HEK293T (cell line): ENCODE measurements at places on chromosomes 12 and 14.

DNA sequence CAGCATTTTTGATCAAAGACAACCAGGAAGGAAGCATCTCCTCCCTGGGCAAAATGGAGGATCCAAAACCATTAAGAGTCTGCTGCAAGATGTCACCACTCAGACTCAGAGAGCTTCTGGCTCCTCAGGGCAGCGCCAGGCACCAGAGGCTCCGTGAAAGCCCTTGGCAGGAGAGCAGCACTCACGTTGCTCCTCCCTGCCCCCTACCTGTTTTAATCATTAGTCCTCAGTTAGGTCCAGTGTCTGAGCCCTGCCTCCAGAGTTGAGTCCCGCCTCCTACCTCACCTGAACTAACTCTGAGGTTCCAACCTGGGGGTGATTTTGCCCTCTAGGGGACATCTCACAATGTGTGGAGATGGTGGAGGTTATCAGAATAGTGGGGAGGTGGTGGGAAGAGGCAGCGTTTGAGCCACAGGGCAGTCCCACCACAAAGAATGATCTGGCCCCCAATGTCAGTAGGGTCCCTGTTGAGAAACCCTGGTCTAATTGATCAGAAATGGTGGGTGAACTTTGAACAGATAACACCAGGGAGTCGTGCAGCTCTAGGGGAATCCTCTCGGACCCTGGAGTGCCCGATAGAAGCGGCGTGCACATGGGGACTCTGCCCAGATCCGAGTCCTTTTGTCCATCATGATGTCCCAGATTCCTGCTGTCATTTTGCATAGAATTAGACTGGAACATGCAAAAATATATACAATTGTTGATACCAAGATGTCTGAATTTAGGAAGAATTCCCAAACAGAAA lies 156.7 kb upstream of the DIO3 start:
- no peak for DNase-seq

DNA sequence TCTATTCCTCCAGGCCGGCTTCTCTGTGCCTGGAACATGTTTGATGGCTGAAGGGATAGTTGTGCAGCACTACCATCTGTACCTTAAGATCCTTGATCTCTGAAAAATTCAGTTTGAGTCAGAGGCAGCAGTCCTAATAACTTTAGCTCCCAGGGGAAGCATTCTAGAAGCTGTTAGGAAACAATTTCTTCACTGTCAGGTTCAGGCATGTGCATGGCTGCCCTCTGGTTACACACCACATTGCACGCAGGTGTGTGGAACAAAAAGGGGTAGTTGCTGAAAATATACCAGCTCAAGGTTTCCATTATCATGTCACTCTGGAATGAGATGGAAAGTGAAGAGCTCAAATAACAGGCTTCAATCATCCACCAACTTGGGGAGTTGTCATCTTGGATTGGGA lies 80.1 kb downstream of the CHST11 start:
- DNase-seq: no peak

GRCh38 chr12:3540387-3540990 lies 49.5 kb downstream of the PRMT8 start:
- DNase-seq: no peak

DNA sequence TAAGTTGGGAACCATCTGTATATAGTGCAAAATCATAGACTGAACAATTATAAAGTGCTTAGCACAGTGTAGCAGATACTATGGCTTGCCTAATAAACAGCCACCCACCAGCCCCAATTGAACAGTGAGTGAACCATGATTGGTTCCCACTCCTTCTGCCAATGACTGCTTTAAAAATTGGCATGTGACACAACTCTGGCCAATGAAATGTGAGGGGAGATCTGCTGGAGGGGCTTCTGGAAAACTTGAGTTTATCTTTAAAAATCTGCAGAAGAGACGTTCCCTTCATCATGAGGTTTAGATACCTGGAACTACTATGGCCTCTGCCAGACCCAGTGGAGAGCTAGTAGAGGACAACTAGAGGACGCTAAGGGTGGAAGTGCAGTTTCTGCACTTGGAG lies 4.7 kb downstream of the PIGH start:
- DNase-seq: no peak

DNA sequence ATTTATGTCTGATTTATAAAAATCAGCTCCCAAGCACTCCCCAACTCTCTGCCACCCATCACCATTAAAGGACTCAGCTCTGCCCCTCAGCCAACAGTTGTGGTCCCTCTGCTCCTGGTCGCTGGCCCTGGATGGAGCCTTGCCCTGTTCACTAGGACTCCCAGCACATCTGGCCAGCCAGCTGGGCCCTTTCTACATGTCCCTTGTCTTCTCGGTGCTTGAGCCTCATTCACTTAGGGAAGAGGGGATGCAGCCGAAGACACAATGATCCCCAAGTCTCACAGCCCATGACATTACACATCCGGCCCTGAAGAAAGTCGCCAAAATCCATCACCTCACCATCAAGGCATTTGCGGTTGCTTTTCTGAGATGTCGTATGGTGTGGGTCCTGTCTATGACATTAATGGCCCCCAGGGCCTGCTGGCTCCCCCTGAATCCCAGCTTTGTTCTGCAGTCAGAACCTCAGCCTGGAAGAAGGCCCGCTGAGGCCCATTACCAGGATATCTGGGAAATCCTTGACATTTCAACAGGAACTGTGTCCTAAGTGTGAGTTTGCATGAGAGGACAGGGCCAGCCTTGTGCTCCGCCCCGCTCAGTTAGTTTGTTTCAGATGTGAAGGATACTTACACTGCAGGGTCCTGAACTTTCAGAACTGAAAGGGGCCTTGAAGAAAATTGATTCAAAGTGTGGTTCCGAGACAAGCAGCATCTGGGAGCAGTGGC lies 19.1 kb downstream of the TSPAN11 start:
- DNase-seq: no peak

DNA sequence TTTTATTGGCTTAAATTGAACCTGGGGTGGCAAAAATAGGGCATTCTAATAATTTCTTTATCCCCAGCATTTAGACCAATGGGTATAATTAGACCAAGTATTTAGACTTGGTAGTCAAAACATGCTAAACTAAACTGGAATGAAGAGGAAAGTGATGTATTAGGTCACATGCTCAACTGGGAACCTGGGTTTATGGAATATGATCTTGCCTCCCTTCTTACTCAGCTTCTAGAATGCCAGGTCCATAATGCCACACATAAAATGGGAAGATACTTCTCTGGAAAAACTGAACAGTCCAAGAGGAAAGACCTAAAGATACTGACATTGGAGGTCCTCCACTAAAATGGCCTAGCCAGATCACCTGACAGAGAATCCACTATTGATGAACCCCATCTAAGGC lies 6.2 kb upstream of the BIN2 start:
- DNase-seq: no peak

GRCh38 chr14:90544566-90544965 lies 147.7 kb downstream of the CALM1 start:
- DNase-seq: no peak

DNA sequence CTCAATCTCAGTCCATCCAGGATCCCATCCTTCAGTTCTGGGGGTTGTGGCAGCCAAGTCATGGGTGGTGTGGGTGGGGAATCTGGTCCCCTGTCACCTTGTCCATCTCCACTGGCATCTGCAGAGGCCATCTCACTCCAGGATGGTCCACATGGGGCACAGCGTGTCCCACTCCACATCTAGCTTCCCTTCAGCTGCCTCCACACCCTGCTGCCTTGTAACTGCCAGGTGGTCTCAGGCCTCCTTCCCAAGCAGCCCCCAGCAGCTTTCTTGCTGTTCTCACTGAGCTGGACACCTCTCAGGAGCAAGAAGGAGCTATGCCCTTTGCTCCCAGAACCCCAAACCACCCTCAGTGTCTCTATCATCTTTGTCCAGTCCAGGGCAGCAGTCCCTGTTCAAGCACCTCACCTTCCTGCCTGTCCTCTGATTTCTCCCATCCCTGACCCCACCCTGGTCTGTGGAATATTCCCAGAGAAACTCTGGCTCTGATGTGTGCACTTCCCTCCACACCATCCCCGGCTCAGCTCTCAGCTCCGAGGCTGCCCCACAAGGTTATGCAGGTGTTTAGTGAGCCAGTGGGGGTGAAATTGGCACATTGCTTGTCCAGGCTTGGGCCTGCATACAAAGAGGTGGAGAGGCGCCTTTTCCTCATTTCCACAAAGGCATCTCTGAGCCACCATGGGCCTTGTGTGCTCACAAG lies 13.7 kb upstream of the DYNC1H1 start:
- no peak for DNase-seq

GRCh38 chr12:65941388-65941787 lies 117.1 kb downstream of the HMGA2 start:
- DNase-seq: no peak

- peak; percentile 39 for DNase-seq
These were observed 666 bp downstream of the FMNL3 start for GRCh38 chr12:49706351-49707127.

- no peak for DNase-seq
These were observed 163.9 kb upstream of the PRMT8 start for GRCh38 chr12:3326850-3327780.

- no peak for DNase-seq
These were observed 172.3 kb downstream of the DUSP6 start for GRCh38 chr12:89179983-89180382.

DNA sequence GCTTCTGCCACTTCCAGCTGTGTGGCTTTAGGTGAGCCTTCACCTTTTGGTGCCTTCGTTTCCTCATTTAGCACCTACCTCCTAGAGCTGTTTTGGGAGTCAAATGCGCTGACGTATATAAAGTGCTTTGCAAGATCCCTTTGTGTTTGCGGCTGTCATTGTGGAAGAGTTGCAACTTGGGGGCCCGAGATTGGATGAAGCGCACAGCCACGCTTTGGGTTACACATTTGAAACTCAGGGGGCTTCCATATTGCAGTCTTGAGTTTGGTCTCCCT lies 636 bp upstream of the ARL6IP4 start:
- DNase-seq: no peak

DNA sequence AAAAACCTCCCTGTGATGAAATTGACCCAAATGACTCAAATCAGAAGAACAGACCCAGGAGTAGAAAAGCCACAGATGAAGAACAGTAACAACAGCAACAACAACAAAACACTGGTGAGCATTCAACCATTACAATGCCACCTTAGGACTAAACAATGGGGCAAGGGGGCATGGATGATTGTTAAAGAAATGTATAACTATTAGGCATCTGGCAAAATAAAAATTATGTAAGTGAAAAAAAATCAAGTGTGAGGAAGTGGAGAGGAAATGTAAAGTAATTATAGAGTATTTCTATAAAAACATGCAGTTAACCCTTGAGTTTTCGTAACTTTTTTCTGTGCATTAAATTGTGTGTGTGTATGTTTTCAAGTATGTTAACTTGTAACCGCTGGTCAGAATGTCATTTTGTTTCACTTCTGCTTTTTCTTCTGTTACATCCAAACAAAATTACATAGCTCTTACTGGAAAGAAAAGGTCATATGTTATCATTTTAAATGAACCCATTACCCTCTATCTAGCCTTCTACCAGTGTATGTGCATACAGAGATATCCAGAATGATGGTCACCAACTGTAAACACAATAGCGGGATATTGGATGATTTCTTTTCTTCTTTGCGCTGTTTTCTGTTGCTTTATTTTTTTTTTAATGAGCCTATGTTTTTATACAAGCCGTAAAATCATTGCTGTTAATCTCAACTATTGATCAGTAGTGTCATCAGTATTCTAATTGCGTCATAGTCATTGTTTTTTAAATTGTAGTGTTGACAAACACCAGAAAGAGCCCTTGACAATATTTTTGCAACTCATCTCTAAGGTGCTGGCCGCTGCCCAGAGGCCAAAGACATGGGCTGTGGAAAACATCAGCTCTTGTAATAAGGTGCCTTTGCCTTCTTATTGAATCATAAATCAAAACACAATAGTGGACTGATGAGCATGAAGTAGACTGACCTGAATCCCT lies 170.6 kb downstream of the CRADD start:
- no peak for DNase-seq

DNA sequence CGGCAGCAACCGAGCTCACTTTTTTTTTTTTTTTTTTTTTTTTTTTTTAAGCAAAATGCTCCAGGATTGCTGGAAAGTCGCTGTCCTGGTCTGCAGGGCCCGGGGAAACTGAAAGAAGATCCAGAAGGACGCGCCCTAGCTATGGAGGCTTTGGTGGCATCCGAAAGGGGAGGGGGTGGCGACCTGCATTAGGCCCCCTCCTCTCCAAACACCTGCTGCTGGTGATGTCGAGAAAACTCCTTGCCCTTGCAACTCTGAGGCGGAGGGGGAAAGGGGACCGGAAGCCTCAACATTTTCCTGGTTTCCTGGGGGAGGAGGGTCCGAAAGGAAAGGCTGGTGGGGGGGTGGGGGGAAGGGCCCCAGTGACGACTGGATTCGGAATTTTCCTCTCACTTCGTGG lies 421.1 kb downstream of the VRK1 start:
- DNase-seq: no peak

GRCh38 chr14:95311752-95312151 lies 8.0 kb downstream of the CLMN start:
- no peak for DNase-seq

DNA sequence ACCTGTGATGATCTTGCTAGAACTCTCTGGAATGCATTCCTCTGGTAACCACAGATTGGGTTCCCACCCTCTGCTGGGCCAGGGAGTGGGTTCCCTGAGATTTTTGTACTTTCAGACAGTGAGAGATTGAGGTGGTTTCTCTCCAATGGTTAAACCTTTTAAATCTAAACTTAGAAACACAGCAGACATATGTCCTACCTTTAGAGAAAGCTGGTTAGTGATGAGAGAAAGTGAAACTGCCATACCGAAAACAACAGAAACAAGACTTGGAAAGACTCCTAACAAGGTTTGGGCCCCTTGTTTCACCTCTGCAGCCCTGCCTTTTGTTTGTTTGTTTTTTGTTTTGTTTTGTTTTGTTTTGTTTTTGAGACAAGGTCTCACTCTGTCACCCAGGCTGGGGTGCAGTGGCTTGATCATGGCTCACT lies 9.7 kb upstream of the SGPP1 start:
- no peak for DNase-seq

- no peak for DNase-seq
These were observed 334.7 kb downstream of the DPF3 start for GRCh38 chr14:72559202-72559601.

- DNase-seq: no peak
These were observed 51.3 kb downstream of the IQSEC3 start for GRCh38 chr12:117816-118345.

GRCh38 chr12:25797386-25797785 lies 161.1 kb upstream of the RASSF8 start:
- no peak for DNase-seq

DNA sequence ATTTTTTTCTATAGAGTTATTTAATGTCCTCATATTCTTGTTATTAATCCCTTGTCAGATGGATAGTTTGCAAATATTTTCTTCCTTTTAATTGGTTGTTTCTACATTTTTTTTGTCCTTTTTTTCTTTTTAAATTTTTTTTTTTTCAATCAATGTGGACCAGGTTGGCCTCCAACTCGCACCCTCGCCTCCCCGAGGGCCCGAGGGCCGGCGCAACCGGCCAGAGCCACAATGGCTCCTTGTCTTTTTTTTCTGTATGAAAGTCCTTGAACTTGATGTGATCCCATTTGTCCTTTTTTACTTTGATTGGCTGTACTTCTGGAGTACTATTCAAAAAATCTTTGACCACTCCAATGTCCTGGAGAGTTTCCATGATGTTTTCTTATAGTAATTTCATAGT lies 17.7 kb upstream of the SLCO1B1 start:
- DNase-seq: no peak

GRCh38 chr12:68435299-68435637 lies 103.1 kb upstream of the MDM1 start:
- no peak for DNase-seq

GRCh38 chr12:52798671-52799504 lies 3.0 kb upstream of the KRT3 start:
- DNase-seq: no peak
